ENCODE measurements at places on chromosomes 3 and 15.

DNA sequence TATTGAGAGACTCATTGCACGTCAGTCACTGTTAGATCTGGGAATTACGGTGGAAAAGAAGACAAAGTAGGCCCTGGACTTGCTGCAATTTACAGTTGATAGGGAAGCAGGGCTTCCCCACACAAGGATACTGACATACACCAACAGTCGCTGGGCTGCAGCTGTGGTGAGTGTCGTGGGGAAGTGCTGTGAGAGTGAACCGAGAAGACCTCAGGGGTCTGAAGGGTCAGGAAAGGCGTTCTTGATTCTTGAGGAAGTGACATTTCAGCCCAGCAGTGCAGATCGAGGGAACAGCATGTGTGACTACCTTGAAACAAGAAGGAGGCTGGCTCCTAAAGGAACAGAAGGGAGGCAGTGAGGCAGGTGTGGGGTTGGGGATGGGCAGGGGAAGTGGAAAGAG is 22.5 kb downstream of the MYZAP start:
- no peak for DNase-seq

GRCh38 chr3:182810574-182811268 is 17.4 kb downstream of the ATP11B start:
- DNase-seq: no peak

DNA sequence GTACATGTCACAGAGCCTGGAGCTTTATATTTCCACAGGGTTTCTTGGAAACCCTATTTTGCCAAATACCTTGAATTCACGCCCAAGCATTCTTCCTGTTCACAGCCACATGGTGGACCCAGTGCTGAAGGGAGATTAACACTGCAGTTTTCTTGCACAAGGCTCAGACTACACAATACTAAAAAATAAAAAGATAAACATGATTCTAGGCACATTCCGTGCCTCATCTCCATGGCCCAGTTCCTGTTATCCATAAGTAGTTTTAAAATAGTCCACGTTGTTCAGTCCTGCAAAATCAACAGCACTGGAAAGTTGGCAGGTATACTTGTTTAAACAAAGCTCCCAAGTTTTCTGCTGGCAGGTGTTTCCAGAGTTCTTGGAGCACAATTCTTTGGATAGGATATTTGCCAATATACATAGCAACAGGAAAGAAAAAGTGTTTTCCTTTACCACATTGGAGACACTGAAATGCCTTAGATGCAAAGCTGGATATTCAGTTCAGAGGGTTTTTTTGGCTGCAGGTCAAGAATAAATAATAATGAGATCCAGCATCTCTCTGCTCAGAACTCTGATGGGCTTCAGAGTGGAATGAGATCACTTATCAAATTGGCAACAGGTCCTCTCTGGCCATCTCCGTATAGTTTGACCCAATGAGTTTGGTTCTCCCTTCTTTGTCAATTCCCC is 88.1 kb upstream of the TGFBR2 start:
- no peak for DNase-seq

- DNase-seq: no peak
Measured at GRCh38 chr15:69539345-69539744, 86.7 kb downstream of the RPLP1 start.

DNA sequence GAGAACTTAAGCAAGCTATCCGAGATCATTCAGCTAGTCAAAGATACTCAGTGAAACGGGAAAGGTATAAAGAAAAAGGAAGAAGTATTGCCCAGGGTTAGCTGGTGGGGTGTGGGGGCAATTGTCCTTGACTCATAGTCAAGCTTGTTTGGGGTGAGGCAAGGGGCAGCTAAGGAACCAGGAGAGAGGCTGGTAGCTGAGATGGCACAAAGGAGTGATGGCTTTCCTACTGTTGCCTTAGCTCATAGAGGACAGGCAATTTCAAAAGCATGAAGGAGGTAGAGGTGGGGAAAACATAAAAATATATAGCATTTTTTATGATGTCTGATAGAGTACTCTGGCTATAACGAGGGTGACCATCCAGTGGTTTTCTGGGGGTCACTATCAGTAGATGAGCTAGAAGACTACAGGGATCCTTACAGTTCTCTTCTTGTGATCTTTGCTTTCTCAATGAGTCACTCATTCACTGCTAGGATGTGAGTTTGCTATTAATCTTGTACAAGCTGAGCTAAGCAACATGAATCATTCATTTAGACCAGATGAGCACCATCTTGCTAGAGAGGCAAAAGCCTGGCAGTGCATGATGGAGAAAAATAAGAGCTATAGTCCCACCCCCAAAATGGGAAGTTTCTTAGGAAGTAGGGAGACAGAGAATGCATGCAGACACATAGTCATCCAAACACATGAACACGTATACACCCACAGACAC is 207.1 kb upstream of the PFN2 start:
- DNase-seq: peak; percentile 82

GRCh38 chr3:1131166-1131565 is 38.3 kb downstream of the CNTN6 start:
- no peak for DNase-seq

GRCh38 chr3:69650066-69650419 is 89.2 kb upstream of the MITF start:
- no peak for DNase-seq

DNA sequence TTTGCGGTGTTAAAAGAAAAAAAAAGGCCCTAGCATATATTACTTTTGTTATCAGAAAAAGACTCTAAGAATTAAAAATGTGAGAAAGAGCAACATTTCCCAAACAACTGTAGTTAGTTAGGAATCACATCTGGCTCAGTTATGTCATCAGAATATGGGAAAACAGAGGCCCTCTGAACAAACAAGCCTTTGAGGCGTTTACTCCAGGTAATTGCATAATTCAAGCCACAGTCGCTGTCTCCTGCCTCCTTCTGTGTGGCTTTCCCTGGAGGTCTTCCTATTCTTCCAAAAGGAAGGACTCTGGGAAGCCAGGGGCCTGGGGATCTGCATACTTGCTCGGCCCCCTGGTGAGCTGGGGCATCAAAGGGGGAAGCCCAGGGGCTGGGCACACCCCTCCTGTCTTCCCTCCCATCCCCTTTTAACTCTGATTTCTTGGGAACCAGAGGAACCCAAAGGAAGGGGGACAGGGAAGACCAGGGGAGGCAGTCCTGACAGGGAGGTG is 3.7 kb upstream of the FAM107A start:
- DNase-seq: no peak

DNA sequence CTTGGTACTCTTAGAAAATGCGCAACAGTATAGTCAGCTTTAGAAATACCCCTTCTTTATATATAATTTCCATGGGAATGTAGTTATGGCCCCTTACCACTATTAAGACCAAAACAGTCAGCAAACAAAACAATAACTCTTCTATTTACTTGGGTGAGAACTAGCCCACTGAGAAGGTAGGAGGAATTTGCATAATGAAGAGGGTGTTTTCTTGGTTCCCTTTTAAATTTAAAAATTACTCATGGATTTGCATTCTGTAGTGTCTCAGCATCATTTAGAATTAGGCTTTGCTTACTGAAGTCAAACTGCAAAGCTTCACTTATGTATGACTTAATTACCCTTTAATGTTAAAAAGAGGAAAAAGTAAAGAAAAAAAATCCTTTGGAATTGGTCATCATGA is 350.8 kb downstream of the PTPRG start:
- DNase-seq: no peak

DNA sequence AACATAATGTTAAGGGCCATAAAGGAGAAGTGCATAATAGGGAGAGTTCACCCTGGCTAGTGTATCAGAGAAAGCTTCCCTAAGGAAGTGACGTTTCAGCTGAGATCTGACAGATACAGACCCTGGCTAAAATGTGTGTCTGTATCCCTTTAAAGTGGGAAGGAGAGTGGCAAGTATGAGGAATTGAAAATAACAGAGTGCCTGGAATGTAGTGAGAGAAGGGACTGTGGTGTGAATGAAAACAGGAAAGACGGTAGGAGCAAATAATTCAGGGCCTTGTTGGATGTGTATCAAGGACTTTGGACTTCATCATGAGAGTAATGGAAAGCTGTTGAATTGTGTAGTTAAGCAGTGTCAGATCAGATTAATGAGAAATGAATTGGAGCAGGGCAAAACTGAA is 30.5 kb downstream of the NEO1 start:
- DNase-seq: no peak

- no peak for DNase-seq
Measured at GRCh38 chr3:64623125-64623524, 64.7 kb downstream of the ADAMTS9 start.

DNA sequence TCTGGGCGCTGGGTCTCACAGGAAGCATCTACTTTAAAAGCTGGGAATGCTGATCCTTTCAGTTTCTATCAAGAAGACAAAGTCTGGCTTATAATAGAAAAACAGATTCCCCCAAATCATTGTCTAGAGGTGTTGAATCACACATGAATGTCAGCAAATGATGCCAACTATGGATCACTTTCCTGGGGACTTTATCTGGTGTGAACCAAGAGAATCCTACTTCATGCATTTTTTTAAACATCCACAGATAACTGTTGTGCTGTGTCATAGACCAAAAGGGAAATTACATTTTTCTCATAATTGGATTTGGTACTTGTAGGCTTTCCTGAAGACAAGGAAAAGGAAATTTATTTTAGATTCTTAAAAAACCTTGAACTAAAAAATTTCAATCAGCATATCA is 132.7 kb downstream of the CD47 start:
- no peak for DNase-seq

- DNase-seq: no peak
Measured at GRCh38 chr3:9934993-9935392, 1.4 kb downstream of the CRELD1 start.

DNA sequence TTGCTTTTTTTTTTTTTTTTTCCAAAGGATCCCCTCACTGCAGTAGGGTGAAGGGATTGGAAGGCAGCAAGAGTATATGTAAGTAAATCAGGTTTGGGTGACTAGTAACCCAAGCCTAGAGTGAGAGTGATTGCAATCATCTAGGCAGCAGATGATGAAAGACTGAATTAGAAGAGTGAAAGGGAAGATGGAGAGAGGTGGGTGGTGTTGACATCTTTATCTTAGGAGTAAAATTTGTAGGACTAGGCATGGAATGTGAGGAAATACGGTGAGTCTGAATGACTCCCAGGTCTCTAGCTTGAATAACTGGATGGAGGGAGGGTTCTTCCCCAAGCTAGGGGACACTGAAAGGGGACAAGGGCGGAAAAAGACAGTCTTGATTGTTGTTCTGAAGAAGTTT is 63.4 kb downstream of the TPRG1 start:
- no peak for DNase-seq

- DNase-seq: no peak
Measured at GRCh38 chr15:58393241-58393662, 38.5 kb upstream of the LIPC start.

- no peak for DNase-seq
Measured at GRCh38 chr3:133138017-133138416, 99.8 kb downstream of the TMEM108 start.

- no peak for DNase-seq
Measured at GRCh38 chr3:70020906-70021660, 21.6 kb downstream of the SAMMSON start.

GRCh38 chr3:10006762-10007090 is 19.5 kb upstream of the FANCD2 start:
- DNase-seq: no peak

- DNase-seq: peak; percentile 84
Measured at GRCh38 chr15:31236184-31237042, 90.2 kb upstream of the KLF13 start.

DNA sequence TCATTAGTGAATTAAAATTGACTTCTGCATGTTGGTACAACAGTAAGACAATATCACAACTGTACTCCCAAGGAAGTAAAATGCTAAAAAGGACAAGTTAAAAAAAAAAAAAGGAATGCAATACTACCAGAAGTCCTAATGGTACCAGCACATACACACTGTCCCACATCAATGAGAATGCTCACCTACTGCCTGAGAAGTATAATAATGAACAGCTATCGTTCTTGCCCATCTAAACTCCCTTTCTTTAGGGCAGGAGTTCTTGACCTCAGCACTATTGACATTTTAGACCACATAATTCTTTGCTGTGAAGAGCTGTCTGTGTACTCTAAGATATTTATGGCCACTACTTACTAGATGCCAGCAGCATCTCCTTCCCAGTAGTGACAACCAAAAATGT is 651.7 kb downstream of the FHIT start:
- DNase-seq: no peak

DNA sequence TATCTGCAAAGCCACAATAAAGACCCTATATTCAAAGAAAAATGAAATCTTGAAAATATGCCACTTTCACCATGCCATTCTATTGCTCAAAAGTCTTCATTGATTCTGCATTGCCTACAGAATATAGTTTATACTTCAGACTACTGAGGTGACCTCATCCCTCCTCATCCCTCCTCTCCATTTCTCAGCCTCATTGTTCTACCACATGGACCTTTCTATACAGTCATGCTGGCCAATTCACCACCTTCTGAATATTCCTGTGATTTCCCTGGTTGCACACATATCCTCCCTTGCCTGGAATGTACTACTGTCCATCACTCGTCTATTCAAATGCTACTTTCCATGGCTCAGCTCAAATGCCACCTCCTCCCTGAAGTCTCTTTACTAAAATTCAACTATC is 3.5 kb upstream of the COL8A1 start:
- peak; percentile 67 for DNase-seq

GRCh38 chr15:95929232-95929846 is 401.2 kb upstream of the NR2F2 start:
- peak; percentile 68 for DNase-seq

DNA sequence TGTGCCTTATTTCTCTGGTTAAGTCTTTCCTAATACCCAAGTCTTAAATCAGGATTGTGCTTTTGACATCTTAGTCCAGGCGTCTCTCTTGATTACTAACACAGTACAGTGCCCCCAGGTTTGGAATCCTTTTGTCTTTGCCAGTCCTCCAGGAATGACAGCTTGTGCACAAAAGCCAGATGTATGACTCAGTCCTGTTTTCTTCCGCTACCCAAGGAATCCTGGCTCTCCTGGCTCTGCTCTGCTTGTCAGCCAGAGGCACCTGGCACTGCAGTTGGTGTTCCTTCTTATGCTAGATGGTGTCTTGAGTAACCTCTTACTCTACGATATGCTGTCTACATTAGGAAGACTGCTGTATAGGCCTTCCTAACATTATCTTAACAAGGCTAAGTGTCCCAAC is 728.2 kb upstream of the NECTIN3 start:
- DNase-seq: peak; percentile 92

DNA sequence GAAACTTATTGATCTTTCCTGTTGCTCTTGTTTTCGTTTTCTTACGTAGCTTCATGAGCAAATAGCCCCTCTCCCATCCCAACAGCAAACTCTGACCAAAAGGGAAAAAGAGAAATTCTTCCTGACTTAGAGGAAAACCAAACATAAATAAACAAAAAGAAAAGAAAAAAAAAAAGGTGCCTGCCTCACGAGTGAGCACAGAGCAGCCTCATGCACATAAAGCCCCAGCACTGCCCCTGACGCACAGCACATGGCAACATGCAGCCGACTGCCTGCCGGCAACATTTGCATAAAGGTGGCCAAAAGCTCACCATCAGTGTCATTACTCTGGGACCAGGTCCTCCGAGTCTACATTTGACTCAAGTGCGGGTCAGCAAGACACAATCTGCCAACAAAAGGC is 6.4 kb downstream of the POC1A start:
- DNase-seq: no peak
